ENCODE measurements at places on chromosomes 12 and 14. TPM values are rescaled to one million over a fixed set of nuclear protein-coding genes. Genes with fewer than 3 reads are reported as not detected.
A peak's percentile ranks its signal among the peaks of the same experiment; 100 is the strongest.

GRCh38 chr12:119676573-119676972 lies 8.6 kb downstream of the PRKAB1 start:
- no peak for DNase-seq

DNA sequence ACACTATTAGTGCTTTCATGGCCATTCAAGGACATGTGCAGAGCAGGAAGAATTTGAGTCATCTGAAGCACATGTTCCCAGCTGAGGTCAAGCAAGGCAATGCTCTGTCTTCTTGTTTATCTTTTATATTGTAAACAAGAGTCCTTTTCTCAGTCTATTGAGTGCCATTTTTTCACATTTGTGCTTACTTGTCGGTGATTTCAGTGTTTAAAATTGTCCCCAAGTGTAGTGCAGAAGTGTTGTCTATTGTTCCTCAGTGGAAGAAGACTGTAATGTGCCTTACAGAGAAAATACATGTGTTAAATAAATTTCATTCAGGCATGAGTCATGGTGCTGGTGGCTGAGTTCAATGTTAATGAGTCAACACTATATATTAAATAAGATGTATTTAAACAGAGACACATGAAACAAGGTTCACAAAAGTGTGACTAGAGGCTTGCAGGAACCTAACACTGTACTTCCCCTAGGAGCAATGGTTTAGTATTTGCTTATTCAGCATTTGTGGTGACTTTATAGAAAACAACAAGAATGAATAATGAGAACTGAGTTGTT lies 391.1 kb downstream of the LRIG3 start:
- no peak for DNase-seq

CLEC14A gene
- total RNA-seq = 31.8 TPM

CCDC197 gene
- not detected for total RNA-seq

DDIT3 gene
- total RNA-seq = 20.0 TPM

C12orf56 gene
- total RNA-seq = not detected

DNA sequence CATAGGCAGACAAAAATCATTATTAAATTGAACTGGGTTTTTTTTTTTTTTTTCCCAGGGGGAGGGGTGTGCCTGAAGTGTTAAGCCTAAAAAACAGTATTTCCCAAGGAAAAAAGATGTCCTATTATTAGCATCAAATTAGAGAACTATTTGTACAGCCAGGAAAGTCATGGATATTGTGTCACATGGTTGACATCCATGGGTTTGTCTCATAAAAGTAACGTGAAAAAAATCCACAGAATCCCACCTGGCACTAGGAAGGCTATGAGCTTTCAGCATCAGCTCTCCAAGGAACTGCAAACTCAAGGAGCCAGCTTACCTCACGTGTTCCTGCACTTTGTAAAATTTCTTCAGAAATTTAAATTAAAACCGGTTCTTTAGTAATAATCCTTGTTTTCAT lies 69.1 kb upstream of the EGLN3 start:
- no peak for DNase-seq

DNA sequence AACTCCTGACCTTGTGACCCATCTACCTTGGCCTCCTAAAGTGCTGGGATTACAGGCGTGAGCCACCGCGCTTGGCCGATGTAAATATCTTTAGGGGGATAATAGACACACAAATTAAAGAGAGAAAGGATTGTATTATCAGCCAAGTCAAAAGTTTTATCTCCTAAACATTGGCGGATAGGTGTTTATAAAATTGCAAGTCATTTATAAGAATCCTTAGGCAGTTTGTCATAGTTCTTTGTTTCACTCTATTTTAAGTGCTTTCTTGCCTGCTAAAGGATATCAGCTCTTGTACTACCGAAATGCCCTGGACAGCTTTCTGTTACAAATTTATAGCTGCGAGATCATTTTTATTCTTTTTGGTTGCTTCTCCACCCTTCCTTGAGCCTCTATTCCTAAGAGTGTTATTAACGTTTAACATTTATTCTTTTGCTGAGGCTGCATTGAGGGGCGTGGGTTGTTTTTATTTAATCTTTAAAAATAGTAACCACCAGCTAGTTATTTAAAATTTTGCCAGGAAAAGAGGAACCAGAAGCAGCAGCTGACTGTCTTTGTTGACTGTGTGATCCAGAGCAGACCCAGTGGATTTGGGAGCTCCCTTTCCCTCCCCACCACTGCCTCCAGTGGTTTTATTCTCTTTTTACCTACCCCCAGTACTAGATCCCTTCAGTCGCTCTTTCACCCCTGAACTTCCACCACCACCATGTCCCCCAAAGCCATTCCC lies 106.4 kb downstream of the DIP2B start:
- DNase-seq = no peak

GRCh38 chr14:37595809-37596621 lies 586 bp downstream of the TTC6 start:
- DNase-seq = peak; percentile 14

DNA sequence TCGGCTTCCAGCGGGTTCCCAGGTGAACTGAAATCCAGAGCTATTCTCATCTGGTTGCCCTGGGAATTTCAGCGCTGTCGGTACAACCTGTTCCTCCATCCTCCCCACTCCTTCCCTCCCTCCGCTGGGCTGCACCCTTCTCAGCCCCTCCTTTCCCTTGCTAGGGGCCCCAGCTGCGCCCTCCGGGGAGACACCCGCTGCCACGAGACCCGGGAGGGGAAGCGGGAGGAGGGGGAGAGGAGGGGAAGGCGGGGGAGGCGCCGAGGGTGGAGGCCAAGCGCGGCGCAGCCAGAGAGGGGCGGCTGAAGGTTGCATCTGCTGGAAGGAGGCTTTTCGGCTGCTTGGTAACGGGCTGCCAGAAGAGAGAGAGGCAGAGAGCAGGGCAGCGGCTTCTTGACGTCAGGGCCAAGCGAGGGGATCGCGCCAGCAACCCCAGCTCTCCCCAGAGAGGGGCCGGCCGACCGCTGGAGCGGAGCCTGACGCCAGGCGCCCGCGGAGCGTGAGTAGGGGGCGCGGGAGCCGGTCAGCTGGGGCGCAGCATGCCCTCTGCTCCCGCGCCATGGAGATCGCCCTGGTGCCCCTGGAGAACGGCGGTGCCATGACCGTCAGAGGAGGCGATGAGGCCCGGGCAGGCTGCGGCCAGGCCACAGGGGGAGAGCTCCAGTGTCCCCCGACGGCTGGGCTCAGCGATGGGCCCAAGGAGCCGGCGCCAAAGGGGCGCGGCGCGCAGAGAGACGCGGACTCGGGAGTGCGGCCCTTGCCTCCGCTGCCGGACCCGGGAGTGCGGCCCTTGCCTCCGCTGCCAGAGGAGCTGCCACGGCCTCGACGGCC lies at the start of gene KCNA5:
KCNA5 (plus strand) TSS at position 291 of the 831 bp plus-strand sequence; CDS start at position 560, 269 bp downstream.
- DNase-seq = peak; percentile 60
